Activated T-cell treated with anti-CD3 and anti-CD28 coated beads, Interleukin-2, amount 50 U/mL, for 48 hours (primary cell): ENCODE measurements at places on chromosomes 11 and 22.

GRCh38 chr11:14908214-14908880, 16.3 kb upstream of the CYP2R1 start:
- DNase-seq = peak; percentile 30

GRCh38 chr11:21144531-21144930, 475.1 kb downstream of the NELL1 start:
- DNase-seq = no peak

- no peak for DNase-seq
Observed at GRCh38 chr22:26464312-26464711, 19.3 kb downstream of the HPS4 start.

GRCh38 chr11:72585762-72586311, 88.4 kb downstream of the PDE2A start:
- DNase-seq = peak; percentile 86

- no peak for DNase-seq
Observed at GRCh38 chr22:23210428-23211170, 30.3 kb downstream of the BCR start.

DNA sequence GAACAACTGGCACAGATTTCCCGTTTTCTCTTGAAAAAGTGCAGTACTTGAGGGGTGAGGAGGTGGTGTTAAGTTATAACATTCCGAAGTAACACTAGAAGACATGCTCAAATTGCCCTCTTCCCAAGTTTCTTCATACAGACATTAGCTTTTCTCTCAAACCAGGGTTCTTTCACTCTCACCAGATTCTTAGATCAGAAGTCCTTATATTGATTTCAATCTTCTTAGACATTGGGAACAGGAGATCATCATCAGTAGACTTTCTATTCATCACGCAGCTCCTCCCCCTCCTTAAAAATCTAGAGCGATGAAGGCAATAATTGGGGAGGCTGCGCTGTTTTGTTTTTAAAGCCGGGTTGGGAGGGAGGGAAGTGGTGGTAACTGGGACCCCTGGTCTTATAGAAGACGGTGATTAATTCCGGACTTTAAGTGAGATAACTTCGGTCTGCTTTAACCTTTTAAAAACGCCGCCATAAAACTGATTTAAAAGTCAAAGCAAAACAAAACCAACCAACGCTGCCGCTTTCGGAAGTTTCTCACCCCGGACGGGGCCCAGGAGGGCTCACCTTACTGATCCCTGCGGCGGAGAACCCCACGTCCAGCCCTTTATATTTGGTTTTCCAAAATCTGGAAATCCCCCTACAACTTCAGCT, 665 bp downstream of the USP28 start:
- no peak for DNase-seq

- DNase-seq = no peak
Observed at GRCh38 chr11:66768818-66769217, 39.8 kb upstream of the SPTBN2 start.

GRCh38 chr11:15275141-15275540, 160.4 kb downstream of the INSC start:
- DNase-seq = no peak

DNA sequence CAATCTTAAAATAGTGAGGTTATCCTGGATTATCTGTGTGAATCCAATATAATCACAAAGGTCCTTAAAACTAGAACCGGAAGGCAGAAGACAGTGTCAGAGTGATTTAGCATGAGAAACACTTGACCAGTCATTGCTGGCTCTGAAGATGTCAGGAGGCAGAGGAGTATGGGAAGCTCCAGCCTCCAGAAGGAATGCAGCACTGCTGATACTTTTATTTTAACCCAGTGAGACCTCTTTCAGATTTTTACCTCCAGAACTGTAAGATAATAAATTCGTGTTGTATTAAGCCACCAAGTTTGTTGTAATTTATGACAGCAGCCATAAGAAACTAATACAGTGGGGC, 134.4 kb upstream of the ZC3H12C start:
- DNase-seq = no peak

GRCh38 chr22:42342426-42343120, 72.1 kb upstream of the TCF20 start:
- DNase-seq = no peak

DNA sequence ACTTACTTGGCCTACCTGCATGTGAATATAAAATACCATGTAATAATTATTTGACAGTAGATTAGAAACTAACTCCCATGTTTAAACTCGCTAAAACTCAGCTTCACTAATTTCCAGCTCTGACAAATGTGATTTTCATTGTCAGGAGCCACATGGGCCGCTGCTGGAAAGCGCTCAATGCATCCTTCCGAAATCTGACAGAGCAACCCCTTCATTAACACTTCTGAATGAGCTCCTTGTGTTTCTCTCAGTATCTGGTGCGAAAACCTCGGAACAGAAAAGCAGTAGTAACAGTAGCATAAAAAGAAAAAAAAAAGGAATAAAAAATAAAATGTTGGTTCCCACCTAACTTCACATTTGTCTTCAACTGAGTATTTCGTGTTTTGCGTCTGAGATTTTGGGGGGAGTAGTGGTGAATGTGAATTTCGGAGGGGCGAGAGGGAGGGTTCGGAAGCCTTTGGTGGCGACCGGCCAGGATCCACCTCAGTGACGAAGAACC, 710 bp downstream of the MTCH2 start:
- DNase-seq = no peak

GRCh38 chr11:57131080-57131790, 50.5 kb upstream of the LRRC55 start:
- DNase-seq = peak; percentile 19

GRCh38 chr22:45608763-45609180, 62.9 kb upstream of the ATXN10 start:
- peak; percentile 27 for DNase-seq

DNA sequence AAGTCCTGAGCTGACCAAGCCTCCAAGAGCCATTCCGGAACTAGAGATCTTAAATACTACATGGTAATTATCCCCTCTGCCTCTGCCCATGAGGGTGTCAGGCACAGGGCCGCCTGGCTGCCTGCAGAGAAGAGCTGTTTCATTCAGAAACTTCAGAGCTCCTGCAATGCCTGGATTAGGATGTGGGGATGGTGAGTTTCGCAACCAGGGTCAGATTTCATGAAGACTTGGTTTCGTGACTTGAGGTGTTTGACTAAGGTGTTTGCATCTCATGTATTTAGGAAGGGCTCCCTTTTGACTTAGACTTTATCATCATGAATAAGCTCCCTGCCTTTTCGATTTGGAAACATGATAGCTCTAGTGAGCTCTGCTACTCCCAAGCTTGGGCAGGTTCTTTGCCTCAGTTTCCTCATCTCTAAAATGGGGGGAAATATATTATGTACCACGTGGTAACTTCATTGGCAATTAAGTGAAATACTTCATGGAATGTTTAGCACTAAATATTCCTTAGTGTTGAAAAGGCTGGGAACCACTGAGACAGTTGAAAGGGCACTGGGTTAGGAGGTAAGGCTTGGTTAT, 9.1 kb downstream of the TIMP3 start:
- no peak for DNase-seq

- no peak for DNase-seq
Observed at GRCh38 chr11:58829786-58830185, 14.7 kb downstream of the GLYATL2 start.

DNA sequence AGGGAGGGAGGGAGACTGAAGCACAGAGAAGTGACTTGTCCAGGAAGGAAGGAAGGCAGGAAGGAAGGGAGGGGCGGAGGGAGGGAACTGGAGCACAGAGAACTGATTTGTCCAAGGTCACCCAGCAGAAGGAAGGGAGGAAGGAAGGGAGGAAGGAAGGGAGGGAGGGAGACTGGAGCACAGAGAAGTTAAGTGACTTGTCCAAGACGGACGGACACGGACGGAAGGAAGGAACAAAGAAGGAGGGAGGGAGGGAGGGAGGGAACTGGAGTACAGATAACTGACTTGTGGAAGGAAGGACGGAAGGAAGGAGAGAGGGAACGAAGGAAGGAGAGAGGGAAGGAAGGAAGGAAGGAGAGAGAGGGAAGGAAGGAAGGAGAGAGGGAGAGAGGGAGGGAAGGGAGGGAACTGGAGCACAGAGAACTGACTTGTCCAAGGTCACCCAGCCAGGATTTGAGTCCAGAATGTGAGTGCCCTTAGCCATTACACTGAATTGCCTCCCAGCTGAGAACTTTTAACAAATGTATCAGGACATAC, 1.5 kb downstream of the SLC35F2 start:
- no peak for DNase-seq

DNA sequence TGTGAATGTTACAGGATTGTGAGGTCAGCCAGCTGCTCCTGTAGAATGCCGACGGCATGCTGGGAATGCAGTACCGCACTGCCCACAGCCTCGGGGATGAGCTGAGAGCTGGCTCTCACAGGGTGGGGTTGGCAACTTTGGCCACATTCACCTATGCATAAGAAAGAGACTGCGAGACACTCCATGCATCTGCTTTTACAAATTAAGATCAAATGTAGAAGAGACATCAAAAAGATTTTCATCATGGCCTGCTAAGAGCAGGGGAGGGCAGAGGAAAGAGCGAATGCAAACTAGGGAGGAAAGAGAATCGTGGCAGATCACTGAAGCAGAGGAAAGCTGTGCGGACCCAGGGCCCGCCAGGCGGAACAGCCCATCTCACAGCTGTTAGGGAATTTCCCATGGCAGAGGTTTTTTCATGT, 49.8 kb upstream of the SPATA19 start:
- no peak for DNase-seq

DNA sequence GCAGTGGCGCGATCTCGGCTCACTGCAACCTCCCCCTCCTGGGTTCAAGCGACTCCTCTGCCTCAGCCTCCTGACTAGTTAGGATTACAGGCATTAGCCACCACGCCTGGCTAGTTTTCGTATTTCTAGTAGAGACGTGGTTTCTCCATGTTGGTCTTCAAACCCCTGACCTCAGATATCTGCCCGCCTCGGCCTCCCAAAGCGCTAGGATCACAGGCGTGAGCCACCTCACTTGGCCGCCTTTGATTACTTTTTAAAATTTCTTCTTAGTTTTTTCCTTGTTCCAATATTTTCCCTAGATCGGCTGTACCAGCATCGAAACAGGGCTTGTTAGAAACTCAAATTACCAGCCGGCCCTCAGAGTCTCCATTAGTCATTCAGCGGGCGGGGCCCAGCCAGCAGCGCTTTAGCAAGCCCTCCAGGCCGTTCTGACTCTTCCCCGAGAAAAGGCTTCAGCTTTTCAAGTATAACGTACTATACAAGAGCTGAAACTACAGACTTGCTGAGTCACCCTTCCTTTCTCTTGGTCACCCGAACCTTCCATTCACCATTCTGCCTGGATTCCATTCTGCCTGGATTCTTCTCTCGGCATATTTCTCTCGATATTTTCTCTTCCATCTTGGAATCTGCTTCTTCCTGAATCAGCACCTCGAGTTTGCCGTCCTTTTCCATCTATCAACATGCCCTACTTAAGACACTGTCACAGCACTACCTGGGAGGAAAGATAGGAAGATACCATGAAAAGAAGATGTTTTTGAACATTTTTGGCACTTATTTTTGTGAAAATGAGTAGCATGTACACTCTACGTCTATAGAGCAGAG, 6.7 kb upstream of the CAPRIN1 start:
- DNase-seq = peak; percentile 44

DNA sequence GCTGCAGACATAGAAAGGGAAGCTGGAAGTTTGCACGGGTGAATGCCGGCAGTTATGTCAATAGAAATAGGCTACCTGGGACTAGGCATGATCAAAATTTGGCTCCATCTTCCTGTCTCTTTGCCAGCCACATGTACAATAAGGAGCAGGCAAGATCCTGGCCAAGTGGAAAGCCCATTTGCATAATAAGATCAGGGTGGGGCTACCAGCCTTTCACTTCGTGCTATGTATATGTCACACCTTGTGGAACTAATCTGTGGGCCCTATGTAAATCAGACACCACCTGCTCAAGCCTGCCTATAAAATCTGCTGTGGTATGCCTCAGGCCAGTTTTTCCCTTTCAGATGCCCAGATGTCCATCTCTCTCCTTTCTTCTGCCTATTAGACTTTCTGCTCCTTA, 79.3 kb upstream of the DRD2 start:
- DNase-seq = no peak

DNA sequence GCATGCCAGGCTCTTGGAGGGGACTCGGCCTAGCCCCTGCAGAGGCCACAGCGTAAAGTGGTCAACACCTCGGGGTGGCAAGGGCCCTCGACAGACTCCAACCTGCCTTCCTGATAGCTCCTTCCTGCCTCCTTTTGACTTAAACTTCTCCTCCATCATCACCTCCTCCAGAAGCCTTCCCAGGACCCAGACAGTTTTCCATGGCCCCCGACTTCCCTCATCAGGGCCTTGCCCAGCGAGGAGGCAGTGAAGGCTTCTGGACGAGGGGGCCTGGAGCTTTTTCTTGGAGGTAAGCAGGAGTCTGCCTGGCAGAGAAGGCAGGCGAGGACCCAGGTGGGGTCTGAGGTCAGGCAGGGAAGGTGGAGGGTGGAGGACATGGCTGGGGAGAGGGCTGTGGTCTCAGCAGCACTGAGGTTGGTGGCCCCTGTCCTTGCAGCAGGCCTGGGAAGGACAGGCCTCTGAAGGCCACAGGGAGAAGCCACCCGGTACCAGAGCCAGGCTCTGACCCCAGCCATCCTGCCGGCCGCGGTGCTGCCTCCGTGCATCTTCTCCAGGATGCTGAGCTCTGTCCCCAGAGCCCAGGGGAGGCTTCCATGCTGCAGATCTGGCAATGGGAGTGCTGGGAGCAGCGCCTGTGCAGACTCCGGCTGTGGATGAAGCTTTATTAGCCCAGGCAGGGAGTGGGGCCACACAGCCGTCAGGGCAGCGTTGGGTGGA, 81.4 kb downstream of the WNT7B start:
- no peak for DNase-seq

DNA sequence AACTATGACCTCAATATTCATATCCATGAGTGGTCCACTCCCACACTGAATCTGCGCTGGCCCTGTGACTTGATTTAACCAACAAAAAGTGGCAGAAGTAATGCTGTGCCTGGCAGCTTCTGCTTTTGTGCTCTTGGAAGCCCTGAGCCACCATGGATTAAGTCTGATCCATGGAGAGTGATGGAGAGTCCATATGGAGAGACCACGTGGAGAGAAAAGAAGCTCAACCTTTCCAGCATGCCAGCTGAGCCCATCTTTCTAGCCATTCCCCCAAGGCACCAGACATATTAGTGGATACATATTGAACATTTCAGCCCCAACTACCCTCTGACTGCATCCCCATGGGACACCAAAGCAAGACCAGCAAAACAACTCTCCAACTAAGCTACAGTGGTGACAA, 16.0 kb downstream of the LRRC55 start:
- DNase-seq = no peak

- no peak for DNase-seq
Observed at GRCh38 chr22:26724414-26724813, 67.0 kb downstream of the MIAT start.

DNA sequence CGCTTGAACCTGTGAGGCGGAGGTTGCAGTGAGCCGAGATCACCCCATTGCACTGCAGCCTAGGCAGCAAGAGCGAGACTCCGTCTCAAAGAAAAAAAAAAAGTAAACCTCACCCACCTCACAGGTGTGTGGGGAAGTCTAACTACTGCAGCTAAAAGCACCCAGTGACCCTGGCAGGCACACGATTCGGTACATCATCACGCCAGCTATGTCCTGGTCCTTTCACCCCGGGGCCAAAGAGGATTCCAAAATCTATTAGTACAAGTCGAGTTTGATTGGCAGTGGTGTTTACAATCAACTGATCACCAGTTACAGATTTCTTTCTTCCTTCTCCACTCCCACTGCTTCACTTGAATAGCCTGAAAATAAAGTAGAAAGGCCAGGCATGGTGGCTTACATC, 6.3 kb downstream of the TST start:
- no peak for DNase-seq
